ENCODE measurements at places on chromosomes 5 and 9. TPM values are rescaled to one million over a fixed set of nuclear protein-coding genes. Genes with fewer than 3 reads are reported as not detected.

DNA sequence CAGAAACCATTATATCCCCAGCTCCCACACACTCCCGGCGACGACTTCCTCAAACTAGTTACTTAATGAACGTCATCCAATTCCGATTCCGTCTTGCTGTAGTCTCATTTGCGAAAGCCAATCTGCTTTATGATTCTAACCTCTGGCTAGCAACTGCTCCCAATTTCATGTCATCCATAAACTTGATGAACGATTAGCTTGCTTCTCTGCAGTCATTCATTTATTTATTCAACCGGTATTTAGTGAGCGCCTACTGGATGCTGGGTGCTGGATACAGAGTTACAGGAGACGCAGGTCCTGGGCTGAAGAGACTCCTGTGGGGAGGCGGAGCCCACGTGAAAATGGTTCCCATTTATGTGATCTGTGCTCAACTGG is 46.2 kb downstream of the TSPAN17 start:
- DNase-seq: no peak

GRCh38 chr9:107768224-107768623 is 278.7 kb upstream of the KLF4 start:
- DNase-seq: no peak

Gene UNC13B
- total RNA-seq: 9.5 TPM

- DNase-seq: peak; percentile 30
Observed at GRCh38 chr5:131262953-131263541, 806 bp upstream of the CDC42SE2 start.

Gene CKMT2
- not detected for total RNA-seq

GRCh38 chr5:159031513-159031912 is 68.2 kb downstream of the EBF1 start:
- DNase-seq: peak; percentile 48

GRCh38 chr5:136031711-136032110 is 2.9 kb downstream of the TGFBI start:
- DNase-seq: no peak

Gene IFNE
- 0.43 TPM for total RNA-seq

Gene SPACA9
- total RNA-seq: 5.5 TPM

DNA sequence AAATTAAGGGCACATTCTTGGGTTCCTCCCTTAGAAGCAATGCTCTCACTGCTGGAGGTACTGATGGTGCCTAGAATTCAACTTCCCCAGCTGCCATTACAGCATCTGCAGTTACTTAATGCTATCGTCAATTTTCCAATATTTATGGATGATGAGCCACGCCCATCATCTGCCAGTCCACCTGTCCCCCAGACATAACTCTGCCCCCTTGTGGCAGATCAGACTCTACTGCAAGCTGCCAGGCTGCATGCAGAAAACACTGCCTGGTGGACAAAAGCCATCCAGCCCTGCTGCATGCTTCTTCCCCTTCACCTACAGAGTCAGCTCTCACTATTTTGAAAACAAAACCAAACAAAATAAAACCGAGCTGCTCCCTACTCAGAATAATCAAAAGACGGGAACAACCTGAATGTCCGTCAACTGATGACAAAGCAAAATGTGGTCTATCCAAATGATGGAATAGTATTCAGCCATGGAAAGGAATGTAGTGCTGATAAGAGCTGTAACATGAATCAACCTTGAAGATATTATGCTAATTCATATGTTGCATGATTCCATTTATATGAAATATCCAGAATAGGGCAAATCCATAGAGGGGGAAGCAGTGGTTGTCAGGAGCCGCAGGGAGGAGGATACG is 66.4 kb downstream of the RETREG1 start:
- peak; percentile 55 for DNase-seq

Gene HMCN2
- total RNA-seq: 0.23 TPM

Gene MARCOL
- total RNA-seq: not detected

Gene FOXD4L5
- not detected for total RNA-seq

GRCh38 chr5:99179206-99179605 is 250.4 kb upstream of the CHD1 start:
- DNase-seq: peak; percentile 40

DNA sequence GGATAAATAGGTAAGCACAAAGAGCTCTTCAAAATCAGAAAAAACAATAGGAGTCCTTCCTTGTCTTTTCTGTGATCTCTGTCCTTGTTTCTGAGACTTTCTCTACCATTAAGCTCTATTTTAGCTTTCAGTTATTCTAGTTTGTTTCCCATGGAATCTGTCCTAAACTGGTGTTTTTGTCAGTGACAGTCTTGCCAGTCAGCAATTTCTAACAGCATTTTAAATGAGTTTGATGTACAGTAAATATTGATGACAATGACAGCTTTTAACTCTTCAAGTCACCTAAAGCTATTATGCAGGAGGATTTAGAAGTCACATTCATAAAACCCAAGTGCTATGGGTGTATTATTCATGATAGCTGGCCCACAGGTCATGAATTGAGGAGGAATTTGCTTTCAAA is 17.9 kb downstream of the TIGD6 start:
- DNase-seq: no peak

- DNase-seq: no peak
Observed at GRCh38 chr5:107867266-107867665, 196.5 kb upstream of the EFNA5 start.

Gene CCDC192
- not detected for total RNA-seq

DNA sequence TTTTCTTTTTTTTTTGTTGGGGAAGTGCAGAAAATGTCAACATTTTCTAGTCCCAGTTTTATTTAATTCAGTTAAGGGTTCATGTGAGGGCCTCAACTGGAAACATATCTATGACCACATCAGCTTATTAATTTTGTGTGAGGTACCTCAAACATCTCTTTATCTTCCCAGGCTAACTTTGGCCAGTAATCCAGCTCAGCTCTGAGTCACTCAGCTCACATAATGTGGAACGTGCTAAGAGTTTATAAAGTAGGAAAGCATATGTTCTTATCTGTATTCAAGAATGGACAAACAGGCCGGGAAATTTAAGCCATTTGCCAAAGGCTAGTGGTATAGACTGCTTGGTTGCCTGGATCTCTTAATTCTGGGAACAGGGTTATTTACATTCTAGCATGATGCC is 118.4 kb downstream of the INSYN2B start:
- DNase-seq: peak; percentile 27

DNA sequence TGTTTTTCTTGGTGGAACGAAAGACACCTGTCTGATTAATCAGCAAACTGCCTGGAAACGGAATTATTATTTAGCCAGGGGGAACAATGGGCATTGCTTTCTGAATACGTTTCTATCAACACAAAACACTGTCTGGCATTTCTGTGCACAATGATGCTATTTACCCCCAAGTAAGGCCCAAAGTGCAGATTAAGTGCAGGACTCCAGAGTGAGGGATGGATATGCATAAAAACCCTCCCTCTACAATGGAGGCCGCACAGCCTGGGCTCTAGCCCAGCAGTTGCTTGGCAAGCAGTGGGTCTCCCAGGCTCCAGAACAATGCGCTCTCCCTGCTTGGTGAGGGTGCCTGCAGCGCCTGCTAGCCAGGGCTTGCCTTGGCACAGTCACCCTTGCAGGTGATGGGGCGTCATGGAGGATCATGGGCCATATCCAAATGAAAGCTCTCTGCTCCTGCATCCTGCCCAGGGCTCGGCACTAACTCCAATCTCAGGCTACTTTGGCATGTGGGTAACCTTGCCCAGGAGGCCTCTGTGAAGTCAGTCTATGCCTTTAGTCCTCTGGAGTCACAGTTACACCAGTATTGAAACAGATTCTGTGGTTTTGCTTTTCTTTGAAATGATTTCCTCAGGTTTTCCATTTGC is 11.5 kb upstream of the SPATA24 start:
- no peak for DNase-seq

DNA sequence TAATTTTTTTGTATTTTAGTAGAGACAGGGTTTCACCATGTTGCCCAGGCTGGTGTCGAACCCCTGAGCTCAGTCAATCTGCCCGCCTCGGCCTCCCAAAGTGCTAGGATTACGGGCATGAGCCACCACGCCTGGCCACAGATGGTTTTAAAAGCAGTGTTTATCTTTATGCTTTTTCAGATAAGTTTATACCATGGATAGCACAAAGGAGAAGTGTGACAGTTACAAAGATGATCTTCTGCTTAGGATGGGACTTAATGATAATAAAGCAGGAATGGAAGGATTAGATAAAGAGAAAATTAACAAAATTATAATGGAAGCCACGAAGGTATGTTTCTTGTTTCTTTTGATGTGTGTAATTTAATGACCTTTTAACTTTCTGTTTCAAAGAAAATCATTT is 35.1 kb downstream of the POLK start:
- DNase-seq: no peak

DNA sequence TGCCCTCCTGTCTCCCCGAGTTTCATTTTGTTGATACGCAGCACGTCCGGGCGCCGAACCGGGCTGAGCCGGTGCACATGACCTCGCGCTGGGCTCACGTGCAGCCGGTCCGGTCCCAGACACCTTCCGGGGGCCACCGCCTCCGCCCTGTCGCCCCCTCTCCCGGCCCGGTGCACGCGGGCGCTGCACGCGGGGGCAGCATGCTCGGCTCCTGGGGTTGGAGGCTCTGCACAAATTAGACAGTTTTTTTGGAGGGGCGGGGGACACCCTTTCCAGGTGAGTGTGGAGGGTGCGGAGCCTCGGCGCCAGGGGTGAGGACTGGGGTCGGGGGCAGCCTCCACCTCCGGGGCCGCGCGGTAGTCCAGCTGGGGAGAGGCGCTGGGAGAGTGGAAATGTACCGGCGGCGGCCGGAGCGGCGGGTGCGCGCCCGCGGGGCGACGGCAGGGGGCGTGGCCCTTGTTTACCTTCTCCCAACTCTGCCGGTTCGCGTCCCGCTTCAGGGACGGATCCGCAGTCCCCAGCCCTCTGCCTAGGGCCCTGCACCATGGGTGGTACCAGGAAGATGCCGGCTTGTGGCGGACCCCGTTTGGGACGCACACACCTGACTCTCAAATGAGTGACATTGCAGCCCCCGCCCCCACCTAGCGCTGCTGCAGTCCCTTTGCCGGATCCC is 1.1 kb downstream of the JADE2 start:
- peak; percentile 84 for DNase-seq

DNA sequence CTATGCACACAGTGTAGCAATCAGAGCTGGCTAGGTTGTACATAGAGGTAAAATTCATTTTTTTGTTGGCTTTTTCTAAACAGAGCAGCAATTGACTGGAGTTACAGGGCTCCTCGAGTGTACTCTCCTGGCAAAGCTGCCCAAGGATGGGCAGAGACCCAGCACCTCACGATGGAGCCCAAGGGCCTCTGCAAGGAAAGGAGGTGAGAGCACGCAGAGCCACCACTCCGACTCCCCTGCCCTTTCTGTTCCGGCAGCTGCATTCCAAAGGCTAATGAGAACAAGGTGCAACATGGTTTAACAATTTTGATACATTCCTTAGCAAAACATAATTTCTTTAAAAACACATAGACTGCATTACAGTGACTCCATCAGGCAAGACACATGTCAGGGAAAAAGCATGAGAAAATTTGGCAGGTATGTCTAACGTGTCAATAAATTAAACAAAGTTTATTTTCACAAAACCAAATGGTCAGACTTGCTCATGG is 47.5 kb downstream of the SAXO1 start:
- no peak for DNase-seq

Gene PCDHB15
- 0.10 TPM for total RNA-seq

DNA sequence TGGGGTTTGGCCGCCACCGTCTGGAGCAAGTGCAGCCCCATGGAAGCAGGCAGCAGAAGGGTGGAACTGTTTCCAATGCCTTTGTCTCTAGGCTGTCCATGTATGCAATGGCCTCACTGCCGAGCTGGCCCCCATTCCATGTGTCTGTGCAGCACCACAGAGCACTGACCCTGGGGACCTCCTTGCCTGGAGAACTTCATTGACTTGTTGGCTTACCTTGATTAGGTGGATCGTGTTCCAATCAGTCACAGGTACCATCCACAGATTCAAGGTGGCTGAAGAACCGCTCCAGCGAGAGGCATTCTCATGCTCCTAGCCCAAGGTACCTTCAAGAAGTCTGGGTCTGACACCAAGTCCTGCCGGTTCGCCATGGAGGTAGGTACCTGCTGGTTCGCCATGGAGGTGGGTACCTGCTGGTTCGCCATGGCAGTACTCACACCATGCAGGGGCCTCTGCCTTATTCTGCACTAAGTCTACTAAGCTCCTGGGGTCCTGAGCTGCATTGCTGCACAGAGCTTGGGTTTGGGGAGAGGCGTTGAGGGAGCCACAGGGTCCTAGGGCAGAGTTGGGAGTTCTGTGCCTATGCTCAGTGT is 358.3 kb upstream of the IRX1 start:
- DNase-seq: no peak

GRCh38 chr5:169803077-169803981 is 166.3 kb downstream of the DOCK2 start:
- peak; percentile 91 for DNase-seq

DNA sequence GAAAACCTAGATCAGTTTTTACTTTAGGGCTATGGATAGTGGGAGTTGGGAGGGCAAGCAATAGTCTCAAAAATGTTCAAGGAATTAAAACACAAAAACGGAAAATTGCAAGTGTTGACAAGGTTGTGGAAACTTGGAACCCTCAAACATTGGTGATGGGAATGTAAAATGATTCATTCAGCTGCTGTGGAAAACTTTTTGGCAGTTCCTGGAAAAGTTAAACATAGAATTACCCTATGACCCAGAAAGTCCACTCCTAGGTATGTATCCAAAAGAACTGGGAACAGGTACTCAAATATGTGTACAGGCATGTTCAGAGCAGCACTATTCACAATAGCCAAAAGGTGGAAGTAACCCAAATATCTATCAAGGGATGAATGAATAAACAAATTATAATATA is 1.2 kb upstream of the MSANTD3 start:
- DNase-seq: no peak

DNA sequence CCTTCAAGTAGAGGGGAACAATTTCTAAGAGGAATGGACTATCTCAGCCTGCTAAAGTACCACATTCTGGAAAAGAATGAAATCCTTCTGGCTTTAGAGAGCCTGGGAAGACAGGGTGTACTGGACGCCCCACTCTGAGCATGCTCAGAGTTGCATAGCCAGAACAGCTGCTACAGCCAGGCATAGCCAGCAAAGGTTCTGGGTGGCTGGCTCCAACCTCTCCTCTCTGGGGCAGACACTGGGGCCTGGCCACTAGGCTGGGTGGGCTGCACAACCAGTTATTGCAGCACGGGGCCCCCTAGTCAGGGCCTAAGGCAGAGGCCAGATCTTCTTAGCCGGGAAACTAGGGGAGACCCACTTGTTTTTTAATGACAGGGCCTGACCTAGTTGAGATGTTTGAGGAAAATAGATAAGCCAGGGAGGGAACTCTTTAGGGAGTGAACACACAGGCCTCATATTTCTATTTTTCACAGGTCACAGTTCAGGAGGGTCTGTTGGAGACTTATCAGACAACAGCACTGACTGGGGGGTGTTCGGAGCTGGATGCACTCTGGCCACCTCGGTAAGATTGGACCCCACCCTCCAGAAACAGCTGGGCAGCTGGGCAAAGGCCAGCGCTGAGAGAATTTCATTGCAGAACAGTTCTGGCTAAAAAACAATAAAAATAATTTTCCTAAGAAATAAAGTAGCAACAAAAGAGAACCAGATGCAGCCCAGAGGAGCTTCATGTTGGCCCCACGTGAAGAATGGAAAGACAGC is 142.9 kb downstream of the LPAR1 start:
- no peak for DNase-seq

GRCh38 chr9:30622561-30622960 is 1761.9 kb upstream of the ACO1 start:
- DNase-seq: no peak

Measured in HT1080 (cell line).